ENCODE measurements at places on chromosomes 5 and 9. TPM values are rescaled to one million over a fixed set of nuclear protein-coding genes. Genes with fewer than 3 reads are reported as not detected.

- DNase-seq = no peak
Observed at GRCh38 chr5:27479859-27480258, 441.5 kb upstream of the CDH9 start.

DNA sequence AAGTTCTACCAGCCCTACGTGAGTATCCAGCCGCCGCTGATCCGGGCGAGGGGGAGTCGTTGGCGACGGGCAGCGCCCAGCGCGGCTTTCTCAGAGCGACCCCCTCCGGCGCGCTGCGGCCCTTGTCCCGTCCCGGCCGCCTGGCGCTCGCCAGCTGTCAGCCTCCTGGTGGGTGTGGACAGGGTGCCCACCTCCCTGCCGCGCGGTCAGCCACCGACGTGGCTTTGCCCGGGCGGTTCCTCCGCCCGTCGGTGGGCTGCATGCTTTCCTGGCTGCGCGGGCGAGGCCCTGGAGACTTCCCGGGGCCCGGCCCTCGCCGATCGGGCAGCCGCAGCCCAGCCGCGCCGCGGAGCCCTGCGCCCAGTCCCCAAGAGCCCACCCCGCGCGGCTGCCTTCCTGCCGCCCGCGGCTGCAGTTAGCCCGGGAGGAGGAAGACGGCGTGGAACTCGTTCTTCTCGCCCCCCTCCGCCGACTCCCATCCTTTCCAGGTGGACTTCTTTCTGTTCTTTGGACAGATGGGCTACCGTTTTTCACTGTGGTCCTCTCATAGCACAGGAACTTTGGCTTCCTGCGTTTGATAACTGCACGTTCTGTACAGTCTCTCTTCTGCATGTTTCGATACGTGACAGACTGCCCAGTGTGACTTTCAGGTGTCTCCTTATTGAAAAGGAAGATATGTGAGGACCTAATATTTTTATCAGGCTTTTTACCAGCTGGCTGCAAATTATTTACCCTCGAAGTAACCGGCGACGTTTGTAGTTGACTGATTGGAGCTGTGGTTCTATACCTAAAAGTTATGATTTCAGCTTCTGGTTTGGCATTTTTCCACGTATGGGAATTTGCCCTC is 577 bp downstream of the AP3S1 start:
- peak; percentile 69 for DNase-seq

DNA sequence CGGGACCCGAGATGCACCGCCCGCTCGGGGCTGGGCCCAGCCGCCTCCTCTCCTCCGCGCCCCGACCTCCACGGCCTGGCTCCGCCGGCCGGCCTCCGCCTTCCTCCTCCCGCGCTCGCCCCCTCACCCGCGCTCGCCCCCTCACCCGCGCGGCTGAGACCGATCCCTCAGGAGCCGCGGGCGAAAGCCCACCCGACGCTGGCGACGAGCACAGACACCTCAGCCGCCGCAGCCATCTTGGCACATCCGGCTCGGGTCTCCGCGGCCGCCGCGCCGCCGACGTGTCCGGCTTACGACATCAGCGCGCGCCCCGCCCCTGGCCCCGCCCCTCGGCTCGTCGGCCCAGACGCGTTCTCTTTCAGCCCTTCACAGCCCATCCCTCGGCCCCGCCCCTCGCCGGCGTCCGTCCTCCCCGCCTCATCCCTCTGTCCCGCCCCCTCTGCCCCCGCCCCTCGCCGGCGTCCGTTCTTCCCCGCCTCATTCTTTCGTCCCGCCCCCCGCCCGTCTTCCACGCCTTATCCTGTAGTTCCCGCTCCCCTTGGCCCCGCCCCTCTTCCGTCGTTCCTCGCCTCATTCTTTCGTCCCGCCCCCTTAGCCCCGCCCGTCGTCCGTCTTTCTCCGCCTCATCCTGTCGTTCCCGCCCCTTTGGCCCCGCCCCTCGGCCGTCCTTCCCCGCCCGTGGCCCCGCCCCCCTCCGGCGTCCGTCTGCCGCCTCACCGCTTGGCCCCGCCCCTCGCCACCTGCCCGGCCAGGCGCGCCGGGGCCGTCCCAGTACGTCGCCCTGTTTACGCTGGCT is at the start of gene SEC16A:
Gene SEC16A (minus strand): TSS at position 248 of the 796 bp plus-strand sequence. CDS start 5,425 bp downstream, outside the sequence.
- DNase-seq = peak; percentile 95

DNA sequence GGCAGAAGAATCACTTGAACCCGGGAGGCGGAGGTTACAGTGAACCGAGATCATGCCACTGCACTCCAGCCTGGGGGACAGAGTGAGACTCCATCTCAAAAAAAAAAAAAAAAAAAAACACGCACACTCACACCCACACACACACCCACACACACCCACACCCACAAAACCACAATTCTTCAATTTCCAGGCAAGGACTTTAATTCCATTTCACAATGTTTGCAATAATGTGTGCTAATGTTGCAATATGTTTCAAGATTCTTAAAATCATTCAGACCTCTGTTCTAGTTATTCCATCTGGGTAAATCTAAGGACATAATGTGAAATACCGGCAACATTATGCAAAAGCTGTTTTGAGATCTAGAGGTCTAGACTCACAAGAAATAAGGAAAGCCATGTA is 28.3 kb downstream of the CCDC69 start:
- peak; percentile 32 for DNase-seq

- DNase-seq = no peak
Observed at GRCh38 chr5:130331332-130331731, 427.1 kb downstream of the CHSY3 start.

- DNase-seq = peak; percentile 94
Observed at GRCh38 chr5:79318935-79319614, 83.1 kb downstream of the JMY start.

GRCh38 chr9:69829484-69829883 is 8.9 kb downstream of the CFAP95 start:
- DNase-seq = no peak

ZDHHC11B gene
- not detected for total RNA-seq

IRX1 gene
- total RNA-seq = not detected

SPINK6 gene
- not detected for total RNA-seq
